ENCODE measurements at places on chromosomes 2 and 18.

DNA sequence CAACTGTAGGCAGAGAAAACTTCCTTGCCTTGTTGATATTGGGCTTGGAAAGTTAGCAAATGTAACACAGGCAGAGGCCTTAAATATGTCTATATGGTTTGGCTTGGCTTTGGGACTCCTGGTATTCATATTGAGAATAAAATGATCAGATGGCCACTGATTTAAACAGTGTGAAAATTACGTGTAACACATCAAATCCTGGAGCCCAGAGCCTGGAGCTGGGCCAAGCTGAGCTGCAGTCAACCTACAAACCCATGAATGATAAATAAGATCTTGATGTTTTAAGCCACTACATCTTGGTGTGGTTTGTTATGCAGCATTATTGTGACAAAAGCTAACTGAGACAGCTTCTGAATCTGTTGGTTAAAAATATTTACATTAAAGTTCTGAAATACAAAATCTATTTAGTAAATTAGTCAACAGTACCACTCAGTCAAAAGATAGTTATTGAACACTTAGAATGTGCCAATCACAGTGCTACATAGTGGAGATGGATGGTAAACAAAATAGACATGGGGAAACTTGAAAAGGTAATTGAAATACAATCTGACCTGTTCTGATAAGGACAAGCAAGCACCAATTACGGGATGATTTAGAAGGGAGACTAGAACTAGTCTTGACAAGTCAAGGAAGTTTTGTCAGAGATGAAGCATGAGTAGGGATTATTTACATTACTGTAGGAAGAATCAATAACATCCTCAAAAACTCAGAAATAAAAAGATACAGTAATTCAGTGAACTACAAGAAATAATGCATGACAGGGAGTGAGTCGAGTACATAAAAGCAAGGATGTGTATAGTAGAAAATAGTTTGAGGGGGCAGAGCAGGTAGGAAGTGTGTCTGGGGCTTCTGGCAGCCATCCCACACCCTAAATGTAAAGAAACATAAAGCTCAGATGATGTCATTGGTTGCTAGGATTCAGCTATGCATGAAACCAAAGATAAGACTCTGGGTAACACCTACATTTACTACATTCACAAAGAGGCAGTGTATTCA, 157.7 kb downstream of the HNMT start:
- DNase-seq: no peak

- no peak for DNase-seq
Observed at GRCh38 chr2:78541451-78542267, 483.8 kb upstream of the REG3G start.

- no peak for DNase-seq
Observed at GRCh38 chr2:30768708-30769480, 38.4 kb downstream of the CAPN13 start.

DNA sequence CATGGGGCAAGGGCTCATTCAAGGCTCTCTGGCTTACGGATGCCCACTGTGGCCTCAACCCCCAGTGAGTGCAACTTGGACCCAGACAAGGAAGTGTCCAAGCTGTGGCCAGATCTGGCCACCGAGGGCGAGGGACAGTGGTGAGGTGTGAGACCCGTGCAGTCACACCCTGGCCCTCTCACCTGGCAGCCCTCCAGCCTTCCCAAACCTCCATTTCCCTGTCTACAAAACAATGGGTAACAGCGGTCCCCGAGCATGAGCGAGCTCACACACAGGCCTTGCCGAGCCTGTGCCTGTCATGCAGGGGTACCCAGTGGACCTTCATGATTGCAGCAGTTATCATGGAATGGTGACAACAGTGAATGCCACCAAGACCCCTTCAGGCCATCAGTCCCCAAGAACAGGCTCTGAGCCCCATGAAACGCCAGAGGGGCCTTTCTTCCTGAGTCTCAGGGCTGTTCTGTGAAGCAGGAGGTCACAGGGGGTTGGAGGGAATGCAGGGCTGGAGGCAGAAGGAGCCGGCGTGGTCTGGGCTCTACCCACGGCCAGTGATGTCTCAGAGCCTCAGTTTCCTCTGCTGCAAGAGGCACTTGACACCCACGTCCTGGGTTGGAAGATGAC, 49.8 kb downstream of the RAMP1 start:
- DNase-seq: no peak

DNA sequence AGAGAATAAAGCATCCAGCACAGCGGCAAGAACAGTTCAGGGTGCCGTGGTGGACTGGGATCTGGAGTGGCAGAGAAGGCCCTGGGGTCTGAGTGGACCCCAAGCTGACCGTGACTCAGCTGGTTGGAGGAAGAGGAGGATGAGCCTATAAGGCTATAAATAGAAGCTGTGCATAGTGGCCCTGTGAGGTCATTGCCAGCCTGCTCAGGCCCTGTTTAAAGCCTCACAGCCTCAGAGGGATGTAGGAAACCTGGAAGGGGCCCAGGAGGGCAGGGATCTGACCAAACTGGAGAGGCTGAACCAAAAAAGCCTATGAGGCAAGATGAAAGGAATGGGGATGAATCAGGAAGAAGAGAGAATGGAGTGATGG, 11.3 kb upstream of the DES start:
- no peak for DNase-seq

GRCh38 chr2:32043561-32043960, 4.0 kb upstream of the DPY30 start:
- no peak for DNase-seq

GRCh38 chr2:237724811-237725478, 73.6 kb upstream of the RBM44 start:
- no peak for DNase-seq

- DNase-seq: no peak
Observed at GRCh38 chr2:117833911-117834310, 19.4 kb downstream of the DDX18 start.

DNA sequence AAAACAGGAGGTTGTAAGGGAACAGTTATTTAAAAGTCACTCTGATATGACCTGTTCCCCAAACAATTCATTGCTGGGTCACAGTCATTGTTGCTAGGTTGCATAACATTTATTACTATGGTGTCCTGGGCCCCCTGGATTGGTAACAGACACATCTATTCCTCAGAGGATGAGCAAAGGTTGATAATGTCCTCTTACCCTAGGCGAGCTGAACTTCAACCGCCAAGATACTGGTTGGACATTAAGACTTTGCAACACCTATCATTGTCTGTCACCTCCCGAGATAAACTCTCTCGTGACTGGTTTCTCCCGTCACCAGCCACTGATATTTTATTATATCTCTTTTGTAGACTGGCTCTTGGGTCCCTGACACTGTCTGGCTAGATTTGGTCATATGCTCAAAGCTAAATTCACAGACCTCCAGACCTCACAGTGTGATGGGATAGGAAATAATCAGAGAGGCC, 361.3 kb downstream of the ZNF521 start:
- DNase-seq: no peak

All from SJSA1 (cell line).